ENCODE measurements at places on chromosomes 1 and 21.

- no peak for DNase-seq
Observed at GRCh38 chr1:53147174-53147573, 4.7 kb upstream of the SLC1A7 start.

DNA sequence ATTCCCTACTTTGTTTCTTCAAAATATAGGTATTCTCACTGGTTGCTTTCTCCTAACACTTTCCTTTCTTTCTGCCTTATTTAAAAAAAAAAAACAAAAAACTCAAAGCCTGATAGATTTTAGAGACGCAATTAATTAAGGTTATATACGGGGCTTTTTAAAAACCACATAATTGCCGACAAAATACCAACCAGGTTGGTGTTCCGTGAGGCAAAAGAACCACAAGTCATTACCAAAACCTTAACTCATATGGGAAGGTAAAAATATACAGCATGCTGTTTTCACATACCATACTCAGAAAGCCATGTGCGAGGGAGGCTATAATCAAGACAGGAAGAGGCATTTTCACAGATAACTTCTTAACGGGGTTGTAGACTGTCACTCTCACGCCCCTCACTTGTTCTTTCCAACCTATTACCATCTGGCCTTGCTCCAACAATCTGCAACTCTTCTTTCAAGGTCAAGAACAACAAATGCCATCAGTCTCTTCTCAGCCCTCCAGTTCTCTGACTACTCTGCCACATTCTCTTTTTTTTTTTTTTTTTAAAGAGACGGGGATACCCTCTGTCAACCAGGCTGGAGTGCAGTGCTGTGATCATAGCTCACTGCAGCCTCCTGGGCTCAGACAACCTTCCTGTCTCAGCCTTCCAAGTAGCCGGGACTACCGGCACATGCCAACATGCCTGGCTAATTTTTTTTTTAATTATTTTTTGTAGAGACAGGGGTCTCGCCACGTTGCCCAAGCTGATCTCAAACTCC is 102.6 kb downstream of the APP start:
- DNase-seq, result no peak

DNA sequence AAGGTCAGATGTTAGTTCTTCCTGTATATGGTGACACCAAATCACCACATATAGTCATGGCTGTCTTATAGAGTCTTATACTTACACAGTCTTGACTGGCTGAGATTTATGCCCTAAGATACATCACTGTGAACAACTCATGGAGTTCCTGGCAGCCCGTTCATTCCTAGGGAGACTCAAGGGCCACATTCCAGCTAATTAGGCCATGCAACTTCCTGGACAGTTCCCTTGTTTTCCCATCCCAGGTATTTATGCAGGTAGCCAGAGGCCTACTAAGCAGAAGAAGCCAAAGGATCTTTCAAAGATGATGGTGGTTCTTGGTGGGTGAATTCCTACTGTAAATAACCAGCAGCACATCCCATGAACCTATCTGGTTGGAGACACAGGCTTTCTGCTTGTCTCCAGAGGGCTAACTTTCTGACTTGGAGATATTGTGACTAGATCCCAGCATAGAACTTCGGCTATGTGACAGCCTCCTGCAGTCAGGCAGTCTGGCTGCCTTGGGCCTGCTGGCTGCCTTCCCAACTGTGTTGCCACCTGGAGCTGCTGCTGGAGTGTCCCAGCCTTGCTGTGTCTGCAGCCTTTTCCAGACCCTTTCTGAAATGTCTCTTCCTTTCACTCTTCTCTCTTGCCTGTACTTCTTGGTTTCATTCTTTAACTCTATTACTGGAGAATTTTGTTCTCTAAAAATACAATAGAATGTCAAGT is 283.8 kb downstream of the CACNA1E start:
- no peak for DNase-seq

DNA sequence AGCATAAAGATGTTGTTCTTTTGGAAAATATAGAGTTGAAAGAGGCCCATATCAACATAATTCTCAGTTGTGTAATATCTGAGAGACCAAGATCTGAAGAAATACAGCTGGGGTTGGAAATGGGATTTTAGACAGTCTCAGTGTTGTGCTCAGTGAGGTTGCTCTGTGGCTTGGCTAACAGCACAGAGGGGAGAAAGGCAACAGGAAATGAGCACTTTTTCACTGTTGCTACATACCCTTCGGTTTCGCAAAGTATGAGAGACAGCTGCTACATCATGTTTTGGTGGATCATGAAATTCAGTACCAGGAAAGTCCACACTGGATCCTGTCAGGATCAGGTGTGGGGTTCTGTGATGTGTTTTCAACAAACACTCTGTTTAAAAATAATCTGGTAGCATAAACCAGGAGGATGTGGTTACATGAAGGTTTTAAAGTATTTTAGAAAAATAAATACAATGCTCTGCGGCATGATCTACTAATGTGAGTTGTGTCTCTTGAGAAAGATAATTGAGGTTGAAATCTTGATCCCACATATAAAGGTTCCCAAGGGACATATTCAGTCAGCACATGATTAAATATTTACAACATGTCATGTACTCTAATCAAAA is 7.0 kb upstream of the GPR88 start:
- DNase-seq, result no peak

- no peak for DNase-seq
Observed at GRCh38 chr1:114472408-114472807, 38.6 kb downstream of the TRIM33 start.

DNA sequence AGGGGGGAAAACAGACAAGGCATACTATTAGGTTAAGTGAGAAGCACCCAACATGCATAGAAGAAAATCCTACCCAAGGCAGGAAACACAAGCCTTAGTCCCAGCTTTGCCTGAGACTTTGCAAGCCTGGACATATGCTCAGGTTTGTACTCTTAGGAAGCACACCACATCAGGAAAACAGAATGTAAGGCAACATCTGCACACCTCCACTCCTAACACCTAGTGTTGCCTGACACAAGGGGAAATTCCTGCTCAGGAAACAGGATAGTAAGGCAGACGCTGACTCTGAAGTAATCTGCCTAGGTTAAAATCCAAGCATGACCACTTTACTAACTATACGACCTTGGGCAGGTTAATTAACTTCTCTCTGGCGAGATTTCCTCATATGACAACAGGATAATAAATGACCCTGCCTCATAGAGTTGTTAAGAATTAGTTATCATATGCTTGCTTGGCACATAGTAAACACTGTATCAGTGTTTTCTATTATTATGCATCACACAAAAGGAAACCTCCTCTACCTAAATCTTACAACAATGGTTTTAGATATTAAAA is 119.8 kb downstream of the ZZZ3 start:
- DNase-seq, result no peak

GRCh38 chr1:66519992-66520391 is 14.0 kb upstream of the SGIP1 start:
- DNase-seq, result no peak

DNA sequence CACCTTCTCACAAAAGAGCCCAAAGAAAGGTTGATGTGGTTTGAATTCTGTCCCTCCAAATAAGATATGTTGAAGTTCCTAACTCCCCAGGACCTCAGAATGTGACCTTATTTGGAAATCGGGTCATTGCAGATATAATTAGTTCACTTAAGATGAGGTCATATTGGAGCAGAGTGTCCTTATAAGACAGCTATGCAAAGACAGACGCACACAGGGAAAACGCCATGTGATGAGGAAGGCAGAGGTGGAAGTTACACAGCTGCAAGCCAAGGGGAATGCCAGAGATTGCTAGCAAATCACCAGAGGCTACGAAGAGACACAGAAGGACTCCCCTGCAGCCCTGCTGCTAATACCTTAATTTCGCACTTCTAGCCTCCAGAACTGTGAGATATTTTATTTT is 5.2 kb upstream of the ABCB10 start:
- no peak for DNase-seq

DNA sequence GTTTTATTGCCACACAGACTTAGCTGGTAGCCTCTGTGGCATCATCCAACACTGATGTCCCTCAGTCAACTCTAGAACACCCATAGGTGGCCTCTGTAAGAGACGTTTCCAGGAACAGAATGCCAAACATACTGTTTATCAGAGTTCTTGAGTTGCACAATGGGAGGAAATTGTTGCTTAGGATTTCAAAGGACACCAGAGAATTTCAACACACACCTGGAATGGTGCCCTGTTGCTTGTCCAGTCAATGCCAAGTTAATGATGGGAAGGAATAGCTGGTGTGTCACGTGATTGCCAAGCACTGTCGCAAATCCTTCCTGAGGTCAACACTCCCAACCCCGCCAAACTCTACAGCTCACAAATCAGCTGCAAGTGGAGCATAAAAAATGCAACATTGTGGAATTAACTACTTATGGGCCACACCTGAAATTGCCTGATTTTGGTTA is 28.6 kb upstream of the DUSP23 start:
- no peak for DNase-seq

DNA sequence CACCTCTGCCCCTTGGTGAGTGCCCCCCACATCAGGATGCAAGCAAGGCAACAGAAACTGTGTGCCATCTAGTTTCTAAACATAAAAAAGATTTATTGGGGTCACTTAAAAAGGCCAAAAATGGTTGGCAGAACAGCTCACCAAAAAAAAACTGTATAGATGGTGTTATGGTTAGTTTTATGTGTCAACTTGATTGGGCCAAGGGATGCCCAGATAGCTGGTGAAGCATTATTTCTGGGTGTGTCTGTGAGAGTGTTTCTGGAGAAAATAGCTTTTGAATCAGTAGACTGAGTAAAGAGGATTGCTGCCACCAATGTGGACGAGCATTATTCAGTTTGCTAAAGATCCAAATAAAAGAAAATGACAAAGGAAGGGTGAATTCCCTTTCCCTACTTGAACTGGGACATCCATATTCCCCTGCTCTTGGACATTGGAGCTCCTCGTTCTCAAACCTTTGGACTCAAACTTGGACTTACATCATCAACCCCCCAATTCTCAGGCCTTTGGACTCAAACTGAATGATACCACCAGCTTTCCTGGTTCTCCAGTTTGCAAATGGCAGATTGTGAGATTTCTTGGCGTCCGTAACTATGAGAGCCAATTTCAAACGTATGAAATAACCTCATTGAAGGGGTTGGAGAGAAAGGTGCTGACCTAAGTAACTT is 16.9 kb downstream of the CAPN9 start:
- DNase-seq, result no peak

DNA sequence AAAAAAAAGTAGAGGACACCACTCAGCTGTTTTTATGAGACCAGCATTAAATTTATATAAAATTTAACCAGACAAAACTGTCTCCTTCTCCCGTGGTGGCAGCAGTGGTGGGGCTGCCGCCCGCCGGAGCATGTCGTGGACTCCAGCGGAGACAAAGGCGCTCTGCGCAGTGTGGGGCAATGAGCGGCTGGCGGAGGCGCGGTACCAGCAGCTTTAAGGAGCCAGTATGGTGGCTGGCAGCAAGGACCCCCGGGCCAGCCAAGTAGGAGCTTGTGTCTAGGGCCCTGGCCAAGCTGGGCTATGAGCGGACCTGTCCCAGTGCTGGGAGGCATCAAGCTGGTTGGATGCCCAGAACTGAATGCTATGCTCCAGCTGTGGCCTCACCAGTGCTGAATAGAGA is 2102.9 kb downstream of the NCAM2 start:
- no peak for DNase-seq

- DNase-seq, result no peak
Observed at GRCh38 chr21:16116069-16116468, 386.3 kb downstream of the USP25 start.

DNA sequence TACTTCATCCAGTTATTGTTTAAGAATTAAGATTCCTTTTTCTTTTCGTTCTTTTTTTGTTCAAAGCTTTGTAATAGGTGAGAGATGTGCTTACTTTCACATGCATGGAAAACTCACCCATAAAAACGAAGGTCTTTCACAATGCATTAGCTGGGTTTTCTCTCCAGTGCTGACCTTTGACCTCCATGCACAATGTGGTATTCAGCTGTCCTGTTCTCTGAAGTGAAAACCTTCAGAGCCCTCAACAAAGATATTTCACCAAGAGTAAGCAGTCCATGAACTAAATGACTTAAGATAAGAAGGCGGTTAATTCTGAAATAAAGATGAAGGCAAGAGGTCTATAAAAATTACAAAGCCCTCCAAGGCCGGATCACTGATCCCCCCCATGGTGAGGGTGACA is 77.1 kb upstream of the IPO9 start:
- DNase-seq, result no peak

GRCh38 chr1:40740997-40741736 is 42.4 kb upstream of the KCNQ4 start:
- no peak for DNase-seq

- no peak for DNase-seq
Observed at GRCh38 chr1:33378976-33379375, 51.9 kb downstream of the PHC2 start.

DNA sequence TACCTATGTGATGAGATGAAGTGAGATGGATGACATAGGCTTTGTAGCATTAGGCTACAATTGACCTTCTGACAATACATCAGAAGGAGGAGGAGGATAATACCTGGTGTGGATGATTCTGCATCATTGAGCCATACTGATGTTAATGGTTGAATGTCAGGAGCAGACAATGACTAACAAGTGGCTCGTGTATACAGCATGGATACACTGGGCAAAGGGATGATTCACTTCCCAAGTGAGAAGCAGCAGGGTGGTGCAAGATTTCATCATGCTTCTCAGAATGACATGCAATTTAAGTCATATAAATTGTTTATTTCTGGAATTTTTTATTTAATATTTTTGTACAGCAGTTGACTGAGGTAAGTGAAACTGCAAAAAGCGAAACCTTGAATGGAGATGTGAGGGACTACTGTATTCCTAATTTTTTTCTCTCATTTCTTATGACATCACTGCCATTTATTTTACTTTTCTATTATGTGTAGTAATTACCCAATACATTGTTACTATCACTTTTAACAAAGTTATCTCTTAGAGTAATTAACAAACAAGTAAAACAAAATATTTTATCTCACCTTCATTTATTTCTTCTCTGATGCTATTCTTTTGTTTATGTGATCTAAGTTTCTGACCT is 34.4 kb upstream of the COP1 start:
- no peak for DNase-seq

DNA sequence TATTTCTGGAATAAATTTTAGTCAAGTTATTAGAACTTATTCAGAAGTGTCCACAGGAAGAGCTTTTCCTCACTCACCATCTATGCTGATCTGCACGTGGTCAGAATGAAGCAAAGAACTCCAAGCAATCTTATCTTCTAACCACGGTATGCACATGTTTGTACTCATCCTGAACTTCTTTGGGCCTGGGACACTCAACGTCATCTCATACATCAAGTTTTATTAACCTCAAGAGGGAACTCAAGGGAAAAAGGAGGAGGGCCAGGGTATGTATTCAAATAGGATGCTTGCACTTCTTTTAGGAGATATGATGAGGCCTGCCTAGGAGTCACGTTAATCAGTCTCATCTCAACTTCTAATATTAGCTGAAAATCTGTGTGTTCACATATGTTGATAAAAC is 142.5 kb downstream of the C1orf94 start:
- DNase-seq, result no peak

DNA sequence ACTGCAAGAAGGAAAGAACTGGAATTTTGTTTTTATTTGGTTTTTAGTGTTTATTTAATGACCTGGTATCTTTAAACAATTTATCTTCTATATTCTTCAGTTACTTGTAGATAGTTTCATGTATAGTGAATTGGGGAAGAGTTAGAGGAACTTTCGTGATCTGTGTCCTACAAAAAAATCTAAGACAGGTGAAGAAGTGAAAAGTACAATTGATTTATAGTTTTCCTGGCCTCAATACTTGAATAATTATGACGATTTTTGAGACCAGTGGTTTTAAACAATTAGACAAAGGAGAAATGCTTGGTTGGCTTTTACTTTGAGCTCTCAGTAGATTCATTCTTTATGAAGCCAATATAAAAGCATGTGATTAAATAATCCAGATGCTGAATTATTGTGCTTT is 7.5 kb downstream of the MIER1 start:
- DNase-seq, result no peak

GRCh38 chr1:114113411-114114184 is 40.1 kb downstream of the SYT6 start:
- no peak for DNase-seq
